ENCODE measurements at places on chromosomes 11 and 22.
A peak's percentile ranks its signal among the peaks of the same experiment; 100 is the strongest.

- no peak for DNase-seq
Observed at GRCh38 chr11:59223611-59224010, 10.9 kb upstream of the MPEG1 start.

- DNase-seq = no peak
Observed at GRCh38 chr11:73280626-73281025, 8.5 kb downstream of the P2RY6 start.

- DNase-seq = no peak
Observed at GRCh38 chr11:2256293-2256913, 14.0 kb downstream of the ASCL2 start.

DNA sequence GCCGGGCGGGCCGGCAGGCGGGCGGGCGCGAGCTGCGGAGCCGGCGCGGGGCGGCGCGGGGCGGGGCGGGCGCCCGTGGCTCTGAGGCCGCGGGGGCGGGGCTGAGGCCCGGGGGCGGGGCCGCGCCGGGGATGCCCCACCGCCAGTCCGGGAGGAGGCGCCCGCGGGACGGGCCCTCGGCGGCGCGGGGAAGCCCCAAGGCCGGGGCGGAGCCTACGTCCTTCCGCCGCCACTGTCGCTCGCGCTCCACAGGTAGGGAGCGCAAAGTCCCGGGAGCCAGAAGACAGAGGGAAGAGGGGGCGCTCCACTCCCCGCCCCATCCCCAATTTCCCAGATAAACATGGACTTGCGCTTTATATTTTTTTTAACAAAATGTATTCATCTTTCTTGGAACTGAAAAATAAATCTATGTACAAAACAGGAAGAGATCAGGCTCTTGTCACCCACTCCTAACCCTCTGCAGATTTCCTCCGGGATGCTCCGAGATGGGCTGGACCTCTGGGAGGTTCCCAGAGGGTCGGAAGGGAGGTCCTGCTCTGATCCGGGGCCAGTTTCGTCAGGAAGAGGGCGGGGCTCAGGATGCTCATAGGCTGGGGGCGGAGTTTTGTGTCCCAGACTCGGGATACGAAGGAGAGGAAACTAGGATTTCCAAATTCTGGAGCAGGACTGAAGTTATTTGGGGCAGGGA is at the start of gene MAP4K2:
MAP4K2 (minus strand) TSS at position 57 of the 688 bp plus-strand sequence. CDS start 65 bp downstream, outside the sequence.
- DNase-seq = peak; percentile 84

DNA sequence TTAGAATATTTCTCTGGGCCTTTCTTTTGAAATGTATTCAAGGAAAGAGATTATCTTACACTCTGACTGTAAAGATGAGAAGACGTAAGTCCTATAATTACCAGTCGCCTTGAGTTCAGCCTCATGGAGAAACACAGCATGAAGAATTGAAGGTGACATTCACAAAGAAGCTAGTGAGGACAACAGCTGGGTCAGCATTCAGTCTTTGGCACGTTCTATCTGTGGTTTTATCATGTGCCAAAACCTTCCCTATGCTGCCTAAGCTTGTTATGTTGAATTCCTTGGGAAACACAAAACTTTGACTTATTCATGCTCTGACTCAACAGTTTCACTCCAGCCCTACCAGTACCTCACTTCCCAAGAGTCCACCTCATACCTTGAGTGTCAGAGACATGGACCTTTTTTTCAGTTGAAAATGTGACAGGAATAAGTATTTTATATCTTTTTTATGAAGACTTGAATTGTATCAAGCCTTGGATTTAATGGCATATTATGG is 198.8 kb upstream of the KIRREL3 start:
- no peak for DNase-seq

DNA sequence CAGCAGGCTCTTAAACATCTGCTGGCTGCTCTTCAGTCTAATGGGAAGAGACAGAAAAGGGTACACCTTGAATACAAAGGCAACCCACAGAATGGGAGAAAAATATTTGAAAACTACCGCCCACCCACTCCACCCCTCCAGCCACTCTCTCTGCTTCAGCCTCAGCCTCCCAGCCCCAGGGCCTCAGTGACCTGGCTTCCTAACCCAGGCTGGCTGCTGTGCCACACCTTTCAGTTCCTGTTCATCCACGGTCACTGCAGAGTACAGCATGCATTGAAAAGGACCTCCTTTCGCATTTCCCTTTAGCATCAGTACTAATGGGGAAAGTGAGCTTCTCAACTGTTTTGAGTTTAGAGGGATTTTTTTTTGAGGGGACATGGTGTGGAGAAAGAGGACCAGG is 28.8 kb upstream of the SERPIND1 start:
- no peak for DNase-seq

DNA sequence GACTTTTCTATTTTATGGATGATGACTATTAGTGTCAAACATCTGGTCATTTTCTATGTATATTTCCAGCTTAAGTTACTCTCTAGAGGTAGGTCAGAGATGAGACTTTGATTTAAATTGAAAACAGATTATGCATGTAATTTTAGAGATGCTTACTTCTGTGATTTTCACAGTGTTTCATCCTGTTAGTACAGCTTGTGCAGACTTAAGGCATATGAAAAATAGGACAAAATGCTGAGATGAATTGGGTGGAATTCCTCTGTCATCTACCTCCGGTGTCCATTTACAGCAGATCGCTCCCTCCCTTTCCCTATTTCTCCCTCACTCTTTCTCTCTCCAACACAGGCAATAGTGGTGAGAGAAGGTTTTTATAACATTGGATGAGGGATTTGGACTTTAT is 14.1 kb downstream of the JAM3 start:
- no peak for DNase-seq

DNA sequence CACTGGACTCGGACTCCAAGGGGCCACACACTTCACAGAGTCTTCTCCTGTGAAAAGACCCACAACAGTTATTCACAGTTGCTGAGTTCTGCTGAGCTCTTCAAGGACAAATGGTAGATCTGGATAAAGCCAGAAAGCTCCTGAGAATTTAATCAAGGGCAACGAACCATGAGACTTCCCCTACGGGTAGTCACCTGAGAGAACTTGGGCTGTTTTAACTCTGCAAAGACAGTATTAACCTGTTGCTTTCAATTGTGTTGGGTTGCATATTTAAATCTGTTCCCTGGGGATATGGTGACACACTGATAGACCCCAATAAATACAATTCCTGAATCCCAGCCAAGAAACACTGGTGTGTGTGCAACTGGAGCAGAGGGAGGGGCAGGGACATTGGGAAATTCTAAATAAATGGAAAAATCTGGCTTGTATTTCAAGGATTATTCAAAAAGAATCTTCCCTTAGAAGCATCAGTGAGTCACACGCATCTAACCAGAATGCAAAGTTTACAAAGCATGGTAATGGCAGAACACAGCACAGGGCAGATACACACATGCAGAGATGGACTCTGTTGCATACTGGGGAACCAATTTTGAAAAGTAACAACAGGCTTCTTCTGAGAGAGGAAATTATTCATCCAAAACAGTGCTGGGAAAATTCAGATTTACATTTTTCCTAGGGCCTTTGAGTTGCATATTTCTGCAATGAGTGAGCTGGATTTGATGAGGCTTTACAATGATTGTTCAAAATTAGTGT is 4.0 kb downstream of the KCNJ1 start:
- DNase-seq = no peak

DNA sequence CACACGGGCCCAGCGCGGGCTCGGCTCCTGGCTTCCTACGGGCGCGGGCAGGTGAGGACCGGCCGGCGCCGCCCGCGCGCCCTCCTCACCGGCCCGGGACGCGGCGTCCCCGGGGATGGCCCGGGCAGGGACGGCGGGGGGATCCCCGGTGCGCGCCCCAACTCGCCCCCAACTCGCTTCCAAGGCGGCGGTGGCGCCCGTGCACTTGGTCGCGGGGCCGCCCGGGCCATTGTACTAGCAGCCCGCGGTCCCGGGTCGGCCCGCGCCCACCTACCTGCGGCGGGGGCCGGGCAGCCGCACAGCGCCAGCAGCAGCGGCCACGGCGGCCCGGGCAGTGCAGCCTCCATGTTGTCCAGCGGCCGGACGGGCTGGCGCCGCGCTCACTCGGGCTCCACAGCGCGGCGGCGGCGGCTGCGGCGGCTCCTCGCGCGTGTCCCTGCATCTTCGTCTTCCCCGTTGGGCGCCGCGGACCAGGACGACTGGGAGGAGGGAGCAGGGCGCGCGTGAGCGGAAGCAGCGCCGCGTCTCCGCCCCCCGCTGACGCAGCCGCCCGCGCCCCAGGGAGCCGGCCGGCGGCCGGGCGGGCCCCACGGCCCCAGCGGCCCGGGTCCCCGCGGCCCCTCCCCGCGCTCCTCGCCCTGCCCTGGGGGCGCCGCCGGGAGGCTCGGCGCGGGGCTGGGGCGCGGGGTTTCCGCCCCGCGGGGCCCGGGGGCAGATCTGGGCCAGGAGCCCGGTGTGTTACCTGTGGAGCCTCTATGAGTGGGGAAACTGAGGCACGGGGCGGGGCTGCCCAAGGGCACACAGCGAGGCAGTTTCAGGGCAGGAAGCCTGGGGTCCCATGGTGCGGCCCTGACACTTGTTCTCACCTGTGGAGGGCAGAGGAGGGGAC is 159.3 kb upstream of the GRK3 start:
- DNase-seq = peak; percentile 57
